Stimulated activated CD4-positive, alpha-beta T cell treated with anti-CD3 and anti-CD28 coated beads, Interleukin-1b, Interleukin-23, amount 100 ng/mL, for 48 hours (primary cell): ENCODE measurements at places on chromosomes 1 and 21.

GRCh38 chr1:63813829-63814277 lies 40.0 kb downstream of the ROR1 start:
- DNase-seq = no peak

GRCh38 chr1:212271823-212272485 lies 13.3 kb upstream of the PPP2R5A start:
- no peak for DNase-seq

DNA sequence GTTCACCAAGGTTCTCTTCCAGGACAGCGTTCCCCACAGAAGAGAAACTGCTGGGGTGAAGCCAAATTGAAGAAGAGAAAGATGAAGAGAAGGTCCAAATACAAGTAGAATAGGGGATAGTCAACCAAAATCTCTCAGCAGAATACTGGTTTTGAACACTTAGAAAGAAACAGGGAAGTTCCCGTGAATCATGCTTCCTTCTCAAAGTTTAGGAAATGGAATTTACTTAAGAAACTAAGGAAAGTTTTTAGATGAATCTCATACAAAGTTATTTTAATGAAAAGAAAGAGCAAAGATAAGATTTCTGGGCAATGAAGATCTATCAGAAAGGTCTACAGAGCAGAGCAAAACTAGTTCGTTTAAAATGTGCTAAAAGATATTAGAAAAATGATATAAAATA lies 43.3 kb downstream of the EXO1 start:
- DNase-seq = no peak

DNA sequence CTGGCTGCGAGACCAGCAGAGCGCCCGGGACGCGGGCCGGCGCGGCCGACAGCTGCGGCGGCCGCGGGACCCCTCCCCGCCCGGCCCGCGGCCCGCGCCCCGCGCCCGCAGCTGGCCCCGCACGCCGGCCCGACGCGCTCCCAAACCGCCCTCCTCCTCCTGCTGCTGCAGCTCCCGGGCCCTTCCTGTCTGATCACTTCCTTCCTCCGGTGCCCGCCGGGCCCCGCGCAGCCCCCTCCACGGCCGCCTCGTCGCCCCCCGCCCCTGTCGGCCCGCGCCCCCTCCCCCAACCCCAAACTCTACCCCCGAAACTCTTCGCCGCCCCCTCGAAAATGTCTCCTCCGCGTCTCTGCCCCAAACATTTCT lies 594 bp downstream of the LUZP1 start:
- DNase-seq = peak; percentile 15

- no peak for DNase-seq
These were observed 17.5 kb upstream of the ALPL start for GRCh38 chr1:21491488-21492355.

DNA sequence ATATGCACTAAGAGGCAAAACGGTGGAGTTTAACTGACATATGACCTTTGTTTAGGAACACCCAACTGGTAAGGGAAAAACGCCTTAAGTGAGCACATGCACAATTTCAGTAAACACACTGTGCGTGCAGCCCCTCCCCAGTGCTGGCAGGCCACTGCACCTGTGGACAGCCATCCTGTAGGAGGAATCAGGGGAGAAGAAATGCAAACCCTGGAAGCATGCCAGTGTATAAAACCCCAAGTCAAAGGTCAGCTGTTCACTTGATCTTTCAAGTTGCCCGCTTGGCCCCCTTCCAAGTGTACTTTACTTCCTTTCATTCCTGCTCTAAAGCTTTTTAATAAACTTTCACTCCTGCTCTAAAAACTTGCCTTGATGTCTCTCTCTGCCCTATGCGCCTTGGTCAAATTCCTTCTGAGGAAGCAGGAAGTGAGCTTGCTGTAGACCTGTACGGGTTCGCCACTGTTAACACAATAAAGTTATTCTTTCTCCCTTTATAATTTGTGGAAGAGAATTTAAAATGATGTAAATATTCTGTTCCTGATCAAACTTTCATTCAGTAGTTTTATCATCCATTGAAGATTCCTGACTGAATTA lies 31.8 kb downstream of the USP25 start:
- no peak for DNase-seq

GRCh38 chr1:171811672-171812071 lies 29.6 kb upstream of the DNM3 start:
- no peak for DNase-seq

DNA sequence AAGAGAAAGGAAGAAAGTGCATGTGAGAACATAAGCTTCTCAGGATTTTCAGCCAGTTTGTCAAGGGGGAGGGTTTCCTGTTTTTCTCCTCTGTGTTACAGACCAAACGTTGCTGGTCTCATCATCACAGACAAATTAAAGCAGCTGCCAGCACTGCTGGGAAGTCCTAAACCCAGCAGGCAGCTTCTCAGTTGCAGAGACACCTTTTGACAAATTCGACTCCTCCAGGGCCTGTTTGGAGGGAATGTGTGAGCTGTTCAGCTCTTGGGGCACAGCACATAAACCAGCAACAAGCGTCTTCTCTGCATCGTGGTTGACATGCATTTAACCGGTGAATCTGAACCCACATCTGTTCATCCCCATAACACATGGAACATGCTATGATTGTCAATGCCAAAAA lies 454.6 kb upstream of the RUNX1 start:
- DNase-seq = no peak

GRCh38 chr1:164647211-164647610 lies 88.2 kb downstream of the PBX1 start:
- no peak for DNase-seq

DNA sequence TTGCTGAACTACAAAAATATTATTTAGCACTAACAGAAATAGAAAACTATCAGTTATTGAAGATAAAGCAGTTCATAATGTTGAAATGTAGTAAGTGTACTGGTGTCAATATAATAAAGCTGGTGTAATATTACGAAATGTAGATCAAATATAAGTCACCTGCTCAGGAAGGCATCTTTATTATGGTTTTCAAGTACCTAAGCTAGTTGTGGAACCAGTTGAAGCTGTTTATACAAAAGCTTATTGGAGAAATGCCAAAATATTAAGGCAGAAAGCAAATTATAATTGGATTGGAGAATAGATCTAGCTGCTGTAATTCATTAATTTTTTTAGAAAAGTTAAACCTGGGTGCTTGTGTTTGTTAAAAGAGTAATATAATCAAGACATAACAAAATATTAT lies 6.2 kb upstream of the MARK1 start:
- no peak for DNase-seq

- no peak for DNase-seq
These were observed 101.0 kb upstream of the NFIA start for GRCh38 chr1:60981357-60981756.

GRCh38 chr1:115767403-115767802 lies 1.1 kb downstream of the CASQ2 start:
- no peak for DNase-seq

GRCh38 chr1:107246775-107247345 lies 106.0 kb downstream of the NTNG1 start:
- no peak for DNase-seq

GRCh38 chr1:180002437-180002836 lies 47.8 kb downstream of the CEP350 start:
- no peak for DNase-seq

GRCh38 chr21:38367646-38368045 lies 110.9 kb downstream of the KCNJ15 start:
- no peak for DNase-seq

- DNase-seq = no peak
These were observed 11.3 kb upstream of the NUP210L start for GRCh38 chr1:154166207-154166606.

DNA sequence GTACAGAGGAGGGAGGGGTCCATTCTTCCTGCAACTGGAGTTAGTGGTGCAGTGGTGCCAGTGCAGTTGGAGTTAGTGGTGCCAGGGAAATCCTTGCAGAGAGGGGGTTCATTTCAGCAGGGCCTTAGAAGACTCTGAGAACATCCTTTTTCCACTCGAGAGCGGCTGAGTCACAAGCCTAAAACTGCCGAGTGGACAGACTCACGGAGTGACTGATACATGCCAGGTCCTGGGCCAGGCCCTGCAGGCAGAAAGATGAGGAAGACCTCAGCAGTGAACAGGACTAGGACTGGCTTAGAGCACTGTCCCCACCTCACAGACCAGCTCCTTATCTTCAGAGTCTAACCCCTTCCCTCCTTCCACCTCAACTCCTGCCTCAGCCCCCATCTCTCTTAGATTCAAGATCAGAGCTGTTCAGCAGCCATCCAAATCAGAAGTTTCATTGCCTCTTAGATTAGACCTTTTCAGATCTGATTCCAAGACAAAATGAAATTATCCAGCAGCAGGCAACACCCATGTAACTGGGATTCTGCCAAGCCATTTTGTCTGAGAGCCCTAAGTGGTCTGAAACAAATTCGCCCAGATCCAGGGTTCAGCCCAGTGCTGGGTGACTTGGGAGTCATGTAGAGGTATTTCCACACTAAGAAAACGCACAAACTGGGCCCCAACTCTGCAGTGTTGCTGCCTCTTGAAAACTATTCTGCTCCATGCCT lies 12.7 kb upstream of the IKBKE start:
- DNase-seq = no peak

DNA sequence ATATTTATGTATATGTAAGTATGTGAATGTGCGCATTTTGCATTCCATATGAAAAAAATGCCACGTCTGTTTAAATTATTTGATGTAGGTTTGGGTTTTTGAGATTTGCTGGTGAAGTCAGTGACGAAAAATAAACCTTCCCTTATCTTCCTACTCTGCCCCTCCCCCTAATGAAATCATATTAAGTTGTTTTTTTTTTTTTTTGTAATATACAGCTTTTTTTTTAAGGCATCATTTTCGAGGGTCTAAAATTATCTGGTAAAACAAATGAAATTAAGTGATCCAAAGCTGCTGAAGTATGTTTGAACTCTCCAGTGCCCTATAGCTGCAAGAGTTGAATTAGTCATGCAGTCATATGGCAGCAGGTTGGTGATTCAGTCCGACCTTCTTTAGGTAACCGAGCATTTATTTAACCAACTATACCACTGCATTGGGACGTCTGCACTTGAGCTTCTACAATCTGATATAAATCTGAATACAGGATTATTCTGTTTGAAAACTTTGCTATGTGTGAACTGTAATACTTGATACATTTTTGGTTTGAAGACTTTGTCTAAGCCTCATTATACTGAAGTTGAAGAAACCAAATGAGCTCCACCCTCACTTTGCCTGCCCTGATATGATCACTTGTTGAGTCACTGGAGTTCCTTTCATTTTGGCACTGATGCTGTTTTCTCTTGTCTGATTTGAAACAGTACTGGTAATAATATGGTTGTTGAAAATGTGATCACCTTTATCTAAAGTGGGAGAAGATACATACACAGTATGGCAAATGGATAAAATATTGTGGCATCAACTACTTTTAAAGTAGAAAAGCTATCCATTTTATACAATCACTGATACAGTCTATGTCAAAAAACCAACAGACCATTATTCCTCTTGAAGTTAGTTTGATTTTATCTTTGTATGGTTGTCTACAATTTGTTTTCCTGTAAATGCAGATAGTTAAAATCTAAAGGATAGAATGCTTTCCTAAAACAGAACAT lies 11.7 kb downstream of the PDIK1L start:
- DNase-seq = peak; percentile 16

- DNase-seq = peak; percentile 73
These were observed 99.8 kb downstream of the PTPN14 start for GRCh38 chr1:214451596-214451995.

DNA sequence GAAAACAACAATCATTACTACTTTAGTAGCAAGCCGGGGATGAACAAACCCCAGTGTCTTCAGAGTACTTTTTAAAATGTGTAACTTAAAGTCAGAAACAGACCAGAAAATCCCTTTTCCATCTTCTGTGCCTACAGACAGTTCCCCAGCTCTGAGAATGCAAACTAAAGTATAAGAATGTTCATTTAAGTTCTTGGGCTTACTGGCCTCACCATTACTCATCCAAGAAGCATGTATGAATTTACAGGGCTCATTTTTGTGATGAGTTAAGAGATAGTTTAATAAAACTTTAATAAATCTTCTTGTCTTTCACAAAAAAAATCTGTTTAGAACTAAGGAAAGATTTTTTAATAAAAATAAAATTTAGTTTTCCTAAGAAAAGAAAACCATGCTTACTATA lies 4.6 kb downstream of the LPGAT1 start:
- DNase-seq = no peak

GRCh38 chr1:50237056-50237455 lies 128.3 kb downstream of the ELAVL4 start:
- no peak for DNase-seq

- DNase-seq = no peak
These were observed 22.4 kb upstream of the ARHGAP29 start for GRCh38 chr1:94259635-94260289.

DNA sequence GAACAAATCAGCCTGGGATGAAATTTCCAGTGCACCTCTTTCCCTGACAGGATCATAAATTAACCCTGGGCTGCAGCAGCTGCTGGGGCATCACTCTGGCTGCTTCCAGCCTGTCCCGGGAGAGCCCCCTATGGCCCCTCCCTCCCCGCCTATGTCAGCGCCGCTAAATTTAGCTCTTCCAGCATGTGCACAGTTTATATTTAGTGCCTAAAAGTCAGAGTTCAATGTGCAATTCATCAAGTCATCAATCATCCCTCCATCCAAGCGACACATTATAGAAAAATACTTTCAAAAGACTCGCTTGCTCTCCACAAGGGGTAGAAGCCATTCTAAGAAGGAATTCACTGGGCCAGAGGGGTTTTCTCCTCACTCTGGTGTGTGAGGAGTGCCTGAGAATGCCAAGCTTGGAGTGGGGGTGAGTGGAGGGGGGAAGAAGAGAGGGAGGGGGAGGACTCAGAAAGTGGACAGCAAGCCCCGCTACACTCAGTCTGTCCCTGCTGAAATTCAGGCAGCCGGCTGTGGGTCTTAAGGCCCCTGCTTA lies 37.4 kb downstream of the XCL1 start:
- no peak for DNase-seq

DNA sequence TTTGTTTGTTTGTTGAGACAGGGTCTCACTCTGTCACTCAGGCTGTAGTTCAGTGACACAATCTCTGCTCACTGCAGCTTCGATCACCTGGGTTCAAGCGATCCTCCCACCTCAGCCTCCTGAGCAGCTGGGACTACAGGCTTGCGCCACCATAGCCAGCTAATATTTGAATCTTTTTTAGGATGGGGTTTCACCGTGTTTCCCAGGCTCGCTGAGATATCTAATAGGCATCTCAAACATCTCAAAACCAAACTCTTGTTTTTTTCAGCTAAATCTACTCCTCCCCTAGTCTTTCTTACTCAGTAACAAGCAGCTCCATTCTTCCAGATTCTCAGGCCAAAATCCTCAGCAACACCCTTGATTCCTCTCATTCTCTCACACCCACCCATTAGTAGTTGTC lies 22.0 kb upstream of the SRRM1 start:
- DNase-seq = no peak
